ENCODE measurements at places on chromosomes 7 and 10. TPM values are rescaled to one million over a fixed set of nuclear protein-coding genes. Genes with fewer than 3 reads are reported as not detected.

DNA sequence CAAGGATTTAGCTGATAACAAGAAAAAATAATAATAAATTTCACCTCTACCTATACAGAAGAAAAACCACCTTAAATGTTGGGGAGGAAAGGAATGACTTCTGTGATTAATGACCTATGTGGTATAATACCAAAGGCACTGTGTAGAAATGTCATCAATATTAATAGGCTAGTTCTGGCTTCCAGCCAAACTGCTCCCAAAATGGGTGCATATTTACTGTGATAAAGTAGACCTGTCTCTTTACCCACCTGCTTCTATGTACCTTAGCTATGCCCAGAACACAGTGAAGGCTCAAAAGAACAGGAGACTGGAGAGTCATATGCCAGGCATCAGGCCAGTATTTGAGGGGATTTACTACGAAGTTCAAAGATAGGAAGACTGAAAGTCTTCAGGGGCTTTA lies 76.0 kb downstream of the ATE1 start:
- no peak for DNase-seq

DNA sequence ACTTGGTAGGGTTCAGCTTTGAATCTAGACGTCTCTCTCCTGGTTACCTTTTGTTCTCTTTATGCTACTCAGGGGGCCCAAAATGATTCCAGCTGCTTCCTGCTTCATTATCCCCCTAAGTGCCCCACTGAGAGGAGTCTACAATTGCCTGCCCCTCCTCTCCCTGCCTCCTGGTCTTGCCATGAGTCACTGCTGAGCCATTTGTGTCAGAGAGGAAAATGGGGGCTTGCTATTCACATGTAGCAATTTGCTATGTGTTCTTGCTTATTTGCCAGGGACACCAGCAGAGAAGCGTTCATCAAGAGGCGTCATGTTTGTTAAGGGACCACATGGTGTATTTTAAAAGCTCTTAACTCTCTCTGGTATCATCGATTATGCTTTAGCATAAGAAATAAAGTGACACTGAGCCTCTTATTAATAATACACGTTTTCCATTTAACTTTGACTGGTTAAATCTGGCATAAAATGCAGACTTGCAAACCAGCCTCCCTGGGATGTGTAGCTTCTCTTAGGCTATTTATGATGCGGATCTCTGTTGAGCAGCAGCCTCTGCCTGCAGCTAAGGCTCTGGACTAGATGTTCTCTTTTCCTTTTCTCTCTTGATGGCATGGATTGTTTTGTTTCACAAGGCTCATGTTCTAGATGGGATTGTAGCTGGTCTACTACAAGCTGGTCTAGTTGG lies 239.3 kb downstream of the AUTS2 start:
- no peak for DNase-seq

GRCh38 chr10:21427804-21428481 lies 97.5 kb downstream of the SKIDA1 start:
- DNase-seq: no peak

DNA sequence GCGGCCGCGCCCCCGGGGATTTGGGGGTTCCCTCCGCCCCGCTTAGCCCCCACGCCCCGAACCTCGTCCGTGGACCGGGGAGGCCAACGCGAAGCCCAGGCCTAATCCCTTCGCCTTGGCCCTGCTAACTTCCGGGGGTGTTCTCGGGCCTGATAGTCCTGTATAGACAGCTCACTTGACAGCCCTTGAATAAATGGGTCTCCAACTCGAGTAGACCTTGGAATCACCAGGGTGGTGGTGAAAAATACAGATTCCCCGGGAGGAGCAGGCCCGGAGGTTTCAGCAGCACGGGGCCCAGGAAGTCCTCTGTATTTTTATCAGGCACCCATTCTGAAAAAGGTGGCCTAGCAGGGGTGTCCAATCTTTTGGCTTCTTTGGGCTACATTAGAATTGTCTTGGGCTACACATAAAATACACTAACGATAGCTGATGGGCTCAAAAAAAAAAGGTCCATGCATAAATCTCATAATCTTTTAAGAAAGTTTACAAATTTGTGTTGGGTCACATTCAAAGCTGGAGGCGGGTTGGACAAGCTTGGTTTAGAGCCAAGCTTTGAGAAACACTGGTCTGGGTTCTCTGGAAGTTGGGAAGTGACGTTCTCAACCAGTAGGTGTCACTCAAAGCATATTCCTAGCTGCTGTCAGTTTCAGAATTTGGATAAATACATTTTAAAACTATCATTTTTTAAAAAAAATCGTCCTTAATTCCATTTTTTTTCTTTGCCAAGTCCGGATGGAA lies 221.7 kb downstream of the PHTF2 start:
- DNase-seq: peak; percentile 58

DNA sequence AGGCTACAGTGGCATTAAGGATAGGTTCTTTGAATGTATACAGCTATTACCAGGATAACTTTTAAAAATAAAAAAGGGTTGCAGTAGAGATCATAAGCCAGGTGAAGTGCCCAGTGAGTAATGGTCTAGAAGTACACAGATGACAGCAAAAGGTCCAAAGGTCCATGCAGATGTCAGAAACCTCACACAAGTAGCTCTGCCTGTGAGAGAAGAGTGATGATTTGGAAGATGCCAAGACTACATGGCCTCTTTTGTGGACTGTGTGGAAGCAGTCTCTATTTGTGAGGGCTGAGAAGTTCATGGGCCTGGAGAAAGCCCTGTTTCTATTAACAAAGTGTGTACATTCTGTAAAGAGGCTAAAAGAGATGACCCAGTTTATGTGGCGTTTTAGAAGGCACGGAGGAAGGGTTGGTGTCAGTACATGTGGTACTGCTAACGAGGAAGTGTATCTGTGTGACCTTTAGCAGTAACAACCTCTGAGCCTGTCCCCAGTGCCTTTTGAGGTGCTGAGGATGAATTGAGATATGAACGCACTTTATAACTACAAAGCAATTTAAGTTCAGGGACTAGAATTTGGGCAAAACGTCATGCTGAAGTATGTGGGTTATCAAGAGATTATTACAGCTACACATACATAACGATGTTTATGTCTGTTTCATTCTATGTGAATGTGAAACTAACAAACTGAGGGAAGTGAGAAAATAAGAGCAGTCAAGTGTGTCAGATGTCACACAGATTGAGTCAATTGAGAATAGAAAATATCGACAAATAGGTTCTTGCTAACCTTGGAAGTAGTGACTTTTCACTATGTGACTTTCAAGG lies 7.6 kb downstream of the CYCS start:
- DNase-seq: no peak

GRCh38 chr7:17005271-17005670 lies 123.5 kb upstream of the AGR3 start:
- no peak for DNase-seq

The ANKRD2 gene
- 1.1 TPM for total RNA-seq

The INMT gene
- 248 TPM for total RNA-seq

The CYP2C18 gene
- 2.1 TPM for total RNA-seq

The PGAM2 gene
- 0.91 TPM for total RNA-seq
